ENCODE measurements at places on chromosomes 1 and 21.

DNA sequence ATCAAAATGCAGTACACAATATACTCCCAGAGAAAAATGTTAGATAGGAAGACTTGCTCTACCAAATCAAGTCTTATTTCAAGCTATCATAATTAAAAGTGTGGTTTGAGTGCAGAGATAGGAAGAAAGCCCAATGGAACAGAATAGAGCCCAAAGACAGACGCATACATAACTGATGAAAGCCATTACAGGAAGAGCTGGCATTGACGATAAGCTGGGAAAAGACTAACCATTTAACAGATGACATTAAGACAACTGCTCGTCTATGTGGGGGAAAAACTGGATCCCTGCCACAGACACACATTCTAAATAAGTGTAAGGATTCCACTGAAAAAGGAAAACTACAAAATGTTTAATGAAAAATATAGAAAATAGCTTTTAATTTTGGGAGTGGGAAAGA lies 85.5 kb downstream of the NGF start:
- DNase-seq, result no peak

- no peak for DNase-seq
Measured at GRCh38 chr1:69671363-69672010, 103.8 kb downstream of the LRRC7 start.

DNA sequence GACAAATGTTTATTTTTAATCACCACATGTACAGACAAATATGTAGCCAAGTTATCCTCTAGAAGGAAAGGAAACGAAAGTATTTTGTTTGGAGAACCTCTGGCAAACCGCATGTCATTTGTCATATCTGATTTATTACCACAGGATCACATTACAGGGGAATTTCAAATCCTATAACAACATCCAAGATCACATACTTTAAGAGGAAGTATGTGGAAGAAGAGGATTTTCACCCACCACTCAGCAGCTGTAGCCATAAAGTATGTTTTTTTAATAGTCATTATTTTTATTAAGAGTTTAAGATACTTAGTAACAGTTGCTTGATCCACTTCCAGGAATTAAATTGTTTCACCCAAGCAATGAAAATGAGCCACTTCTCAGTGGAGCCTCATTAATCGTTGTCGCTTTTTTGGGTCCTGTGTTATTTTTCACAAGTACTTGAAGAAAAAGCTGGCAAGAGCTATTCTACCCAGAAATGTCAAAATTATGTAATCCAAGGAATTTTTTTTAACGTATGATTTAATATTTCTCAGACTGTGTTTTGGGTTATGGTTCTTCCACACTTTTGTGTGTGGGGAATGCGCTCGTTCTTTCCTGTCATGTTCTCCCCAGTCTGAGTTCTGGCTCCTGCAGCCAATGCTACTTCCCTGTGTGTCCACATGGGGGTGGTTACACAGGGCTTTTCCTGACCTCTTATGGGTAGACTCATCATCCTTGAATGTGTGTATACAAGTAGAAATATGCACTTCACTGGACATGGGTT lies 6.9 kb downstream of the SERTAD4 start:
- DNase-seq, result peak; percentile 79

- DNase-seq, result no peak
Measured at GRCh38 chr1:205528446-205528886, 24.0 kb downstream of the CDK18 start.

DNA sequence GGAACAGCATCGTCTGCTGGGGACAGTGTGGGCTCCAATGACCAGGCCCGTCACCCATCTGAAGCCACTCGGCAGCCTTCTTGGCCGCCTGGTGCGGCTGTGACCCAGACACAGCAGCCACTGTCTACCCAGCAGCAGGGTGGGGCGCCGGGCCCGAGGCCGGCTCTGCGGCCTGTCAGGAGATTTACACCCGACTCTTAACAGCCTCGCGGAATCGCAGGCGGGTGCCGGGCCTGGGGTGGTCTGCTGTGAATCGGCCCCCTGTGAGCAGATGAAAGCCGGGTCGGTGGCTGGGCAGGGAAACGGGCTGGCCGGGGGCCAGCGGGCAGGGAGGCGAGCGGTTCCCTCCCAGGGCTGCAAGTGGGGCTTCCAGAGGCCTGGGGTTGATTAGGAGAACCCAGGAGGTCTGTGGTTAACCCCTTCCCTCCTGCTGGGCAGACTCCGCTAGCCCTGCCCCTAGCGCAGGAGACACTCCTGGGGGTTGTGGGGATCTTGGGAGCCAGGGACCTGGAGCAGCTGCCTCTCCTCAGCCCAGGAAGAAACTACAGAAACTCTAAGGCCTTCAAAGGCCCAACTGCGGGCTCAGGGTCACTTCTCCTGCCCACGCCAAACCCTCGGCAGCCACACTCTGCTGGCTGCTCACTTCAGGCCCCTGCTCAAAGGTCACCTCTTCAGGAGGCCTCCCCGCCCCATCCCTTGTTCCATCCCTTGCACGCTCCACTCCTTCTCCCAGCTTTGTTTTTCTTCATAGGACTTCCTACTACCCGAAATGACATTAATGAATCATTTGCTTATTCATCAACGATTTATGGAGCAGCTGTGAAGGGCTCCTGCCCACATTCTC lies 15.6 kb downstream of the RUNX3 start:
- peak; percentile 71 for DNase-seq

GRCh38 chr1:224302947-224303346 lies 27.0 kb downstream of the NVL start:
- no peak for DNase-seq

- no peak for DNase-seq
Measured at GRCh38 chr21:36723371-36723881, 24.5 kb downstream of the SIM2 start.

DNA sequence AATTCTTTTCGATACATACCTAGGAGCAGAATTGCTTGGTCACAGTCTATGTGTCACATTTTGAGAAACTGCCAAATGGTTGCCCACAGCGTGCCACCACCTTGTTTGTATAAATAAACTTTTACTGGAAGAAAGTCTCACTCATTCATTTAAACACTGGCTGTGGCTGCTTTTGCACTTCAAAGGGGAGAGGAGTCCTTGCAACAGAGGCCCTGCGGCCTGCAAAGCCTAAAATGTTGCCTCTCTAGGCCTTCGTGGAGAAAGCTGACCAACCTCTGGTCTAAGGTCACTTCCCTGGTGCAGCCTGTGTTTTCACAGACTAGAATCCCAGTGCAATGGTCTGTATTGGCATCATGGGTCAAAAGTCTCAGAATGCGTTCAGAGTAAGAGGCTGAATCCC lies 8.3 kb downstream of the RIPK4 start:
- no peak for DNase-seq

GRCh38 chr1:154714638-154715037 lies 106.7 kb upstream of the ADAR start:
- DNase-seq, result no peak

DNA sequence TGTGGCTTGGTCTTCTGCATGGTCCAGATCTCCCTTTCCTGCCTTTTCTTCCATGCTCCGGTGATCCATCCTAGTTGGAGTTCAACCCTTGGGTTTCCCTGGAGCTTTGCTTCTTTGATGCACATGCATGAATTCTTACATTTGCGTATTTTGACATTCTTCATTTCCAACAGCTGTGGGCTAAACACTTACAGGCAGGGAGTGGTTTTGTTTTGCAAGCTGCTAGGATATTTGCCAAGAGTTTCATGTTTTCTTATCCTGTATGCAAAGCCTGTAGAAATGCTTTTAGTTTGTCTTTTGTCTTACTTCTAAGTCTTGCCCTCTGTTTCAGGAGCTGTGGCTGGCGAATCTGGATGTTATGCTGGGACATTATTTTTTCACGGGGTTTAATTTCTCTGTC lies 90.3 kb upstream of the PAXBP1 start:
- DNase-seq, result peak; percentile 26

DNA sequence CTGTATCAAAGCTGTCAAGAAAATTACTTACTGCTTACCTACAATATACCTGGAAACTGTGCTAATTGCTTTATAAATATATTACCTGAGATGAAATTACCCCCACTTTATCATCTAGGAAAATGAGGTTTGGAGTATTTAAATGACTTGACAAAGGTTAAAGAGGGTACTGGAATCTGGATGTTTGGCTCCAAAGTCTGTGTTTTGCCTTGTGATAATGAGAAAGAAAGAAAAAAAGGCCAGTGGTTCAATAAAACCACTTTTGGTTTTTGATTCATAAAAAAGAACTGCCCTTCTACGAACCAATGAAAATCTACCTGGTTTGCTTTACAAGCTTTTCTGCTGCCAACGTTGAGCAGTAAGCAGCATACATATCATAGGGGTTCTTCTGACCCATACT lies 61.3 kb upstream of the MUTYH start:
- DNase-seq, result no peak

Data from kidney (tissue), 22 donors.